Stimulated activated CD4-positive, alpha-beta T cell treated with anti-CD3 and anti-CD28 coated beads, Interleukin-1b, Interleukin-23, amount 100 ng/mL, for 48 hours (primary cell): ENCODE measurements at places on chromosomes 5 and 9.

DNA sequence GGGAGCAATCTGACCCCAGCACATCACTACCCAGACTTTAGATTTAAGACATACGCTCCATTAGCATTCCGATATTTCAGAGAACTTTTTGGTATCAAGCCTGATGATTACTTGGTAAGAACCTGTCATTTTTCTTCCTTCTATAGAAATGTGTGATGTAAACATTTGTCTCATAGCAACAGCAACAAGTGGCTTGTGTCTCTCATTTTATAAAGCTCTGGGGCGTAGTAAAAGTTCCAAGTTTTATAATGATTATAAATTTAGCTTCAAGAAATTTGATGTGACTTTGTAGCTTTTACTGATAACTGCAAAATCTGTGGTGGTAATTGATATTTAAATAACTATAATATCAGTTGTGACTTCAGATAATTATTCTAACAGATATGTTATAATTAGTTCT, 137.2 kb downstream of the PRKACG start:
- DNase-seq: no peak

DNA sequence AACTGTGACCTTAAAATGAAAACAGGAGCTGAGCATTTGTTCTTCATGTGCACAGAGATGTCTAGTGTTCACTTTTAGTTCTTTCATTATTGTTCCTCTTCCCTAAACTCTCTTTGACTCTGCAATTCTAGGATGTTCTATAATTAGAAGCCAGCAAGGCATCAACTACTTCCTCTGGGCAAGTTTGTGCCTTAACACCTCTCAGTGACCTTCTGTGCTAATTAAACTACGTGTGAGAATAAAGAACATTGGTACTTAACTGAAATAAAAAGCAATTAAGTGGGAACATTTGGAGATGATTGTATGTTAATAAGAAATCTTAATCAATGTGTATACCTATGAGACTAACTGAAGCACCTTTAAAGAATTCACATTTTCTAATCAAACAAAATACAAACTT, 242.8 kb downstream of the RASEF start:
- DNase-seq: no peak

DNA sequence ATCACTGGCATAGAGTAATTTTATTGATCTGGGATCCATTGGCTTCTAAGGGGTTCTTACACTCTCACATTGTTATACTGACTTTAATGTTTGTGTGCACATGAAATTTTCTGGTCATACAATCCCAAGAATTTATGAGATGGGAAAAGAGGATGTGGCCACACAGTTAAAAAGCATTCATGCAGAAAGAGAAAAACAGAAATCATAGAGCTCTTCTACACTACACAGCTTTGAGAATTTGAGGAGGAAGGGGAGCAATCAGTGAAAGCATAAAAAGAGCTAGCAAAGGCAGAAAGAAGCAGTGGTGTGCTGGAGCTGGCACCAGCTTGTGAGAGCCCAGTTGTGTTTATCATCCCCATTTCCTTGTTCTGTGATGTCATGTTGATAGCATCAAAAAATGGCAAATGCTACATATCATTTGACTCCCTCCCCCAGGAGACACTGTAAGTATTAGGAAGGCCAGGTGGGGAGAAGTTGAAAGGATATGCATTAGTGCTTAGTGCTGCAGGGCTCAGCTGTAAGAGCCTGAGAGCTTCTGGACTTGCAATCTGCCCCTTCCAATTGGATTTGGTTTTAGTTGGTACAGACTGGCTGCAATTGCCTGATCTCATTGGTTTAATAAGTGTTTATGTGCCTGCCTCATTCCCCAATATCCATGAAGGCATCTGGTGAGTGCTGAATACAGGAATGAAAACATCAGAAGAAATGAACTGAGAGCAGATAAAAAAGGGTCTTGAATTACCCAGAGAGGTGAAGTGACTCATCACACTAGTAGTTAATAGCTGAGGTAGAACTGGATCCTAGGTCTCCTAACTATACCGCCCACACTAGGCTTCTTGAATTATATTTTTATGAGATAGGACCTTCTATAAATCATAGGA, 30.9 kb downstream of the RHOBTB3 start:
- no peak for DNase-seq

DNA sequence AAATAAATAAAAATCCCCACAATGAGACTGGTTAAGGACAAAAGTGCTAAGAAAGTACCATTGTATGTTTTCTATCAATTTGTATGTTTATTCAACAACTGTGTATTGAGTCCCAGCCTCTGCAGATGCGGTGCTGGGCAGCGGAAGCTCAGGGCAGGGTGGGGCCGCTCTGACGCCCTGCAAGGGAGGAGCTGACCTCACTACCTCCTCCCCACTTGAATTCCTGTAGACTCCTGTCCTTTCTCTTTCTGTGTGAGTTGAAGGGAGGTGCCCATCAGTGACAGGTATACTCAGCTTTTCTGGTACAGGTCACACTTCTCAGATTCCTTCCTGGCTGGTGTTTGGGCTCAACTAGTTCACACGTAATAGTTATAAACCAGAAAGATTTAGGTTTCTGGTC, 27.0 kb downstream of the ANGPTL2 start:
- DNase-seq: no peak

- no peak for DNase-seq
Measured at GRCh38 chr5:45334939-45335338, 361.2 kb downstream of the HCN1 start.

DNA sequence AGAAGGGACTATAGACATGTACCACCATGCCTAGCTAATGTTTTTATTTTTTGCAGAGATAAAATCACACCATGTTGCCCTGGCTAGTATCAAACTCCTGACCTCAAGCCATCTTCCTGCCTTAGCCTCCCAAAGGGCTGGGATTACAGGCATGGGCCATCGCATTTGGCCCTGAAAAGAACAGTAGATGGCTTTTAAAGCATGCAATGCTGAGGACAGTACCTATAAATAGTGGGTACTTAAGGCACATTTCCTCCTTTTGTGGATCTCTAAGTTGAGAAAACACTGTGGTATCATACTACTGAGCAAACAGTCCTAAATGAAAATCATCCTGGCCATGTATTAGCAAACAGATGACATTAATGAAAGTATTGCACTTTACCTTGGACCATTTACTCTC, 119.4 kb downstream of the TTC39B start:
- DNase-seq: no peak

- DNase-seq: no peak
Measured at GRCh38 chr9:394347-395052, 179.8 kb downstream of the DOCK8 start.

DNA sequence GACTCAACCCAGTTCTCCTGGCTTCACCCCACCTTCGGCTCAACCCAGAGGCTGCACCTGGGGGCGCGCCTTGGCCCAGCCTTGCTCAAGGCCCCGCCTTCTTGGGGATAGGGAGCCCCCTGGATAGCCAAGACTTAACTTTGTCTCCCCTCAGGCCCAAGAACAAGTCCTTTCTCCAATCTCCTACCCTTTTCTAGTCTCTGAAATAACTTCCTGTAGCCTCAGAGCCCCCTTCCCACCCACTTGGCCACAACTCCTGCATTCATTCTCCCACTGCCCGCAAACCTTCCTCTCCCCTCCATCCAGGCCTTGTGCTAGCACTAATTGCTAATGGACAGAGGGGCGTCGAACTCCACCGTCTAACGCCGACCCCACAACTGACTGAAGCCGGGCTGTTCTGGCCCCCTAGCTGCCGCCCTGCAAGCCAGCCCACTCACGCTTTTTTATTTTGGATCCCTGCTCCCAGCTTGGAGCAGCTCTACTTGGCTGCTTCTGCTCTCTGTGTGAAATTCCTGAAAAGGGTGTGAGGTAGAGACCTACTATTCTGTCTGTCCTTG, 579 bp upstream of the ASTN2 start:
- no peak for DNase-seq

GRCh38 chr5:100131161-100131560, 404.0 kb upstream of the FAM174A start:
- no peak for DNase-seq

DNA sequence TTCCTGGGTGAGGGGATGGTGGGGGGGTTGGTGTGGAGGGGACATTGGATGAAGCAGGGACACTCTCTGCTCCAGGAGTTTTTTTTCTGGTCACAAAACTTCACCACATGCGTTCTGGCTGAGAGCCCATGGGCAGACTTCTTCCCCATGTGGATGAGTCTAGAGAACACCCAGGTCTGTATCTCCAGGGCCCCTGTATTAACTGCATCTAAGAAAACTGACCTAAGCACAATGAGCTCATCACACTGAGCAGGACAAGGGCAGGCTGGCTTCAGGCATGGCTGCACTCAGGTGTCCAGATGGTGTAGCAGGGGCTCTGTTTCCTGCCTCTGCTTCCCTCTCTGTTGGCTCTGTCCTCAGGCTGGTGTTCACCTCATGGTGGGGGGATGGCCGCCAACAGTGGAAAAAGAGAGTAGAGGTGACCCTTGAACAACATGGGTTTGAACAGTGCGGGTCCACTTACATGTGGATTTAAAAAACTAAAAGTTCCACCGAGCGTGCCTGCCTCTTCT, 85.3 kb upstream of the STC2 start:
- DNase-seq: no peak

- no peak for DNase-seq
Measured at GRCh38 chr5:133926489-133927299, 41.7 kb downstream of the C5orf15 start.

- no peak for DNase-seq
Measured at GRCh38 chr9:108544866-108545265, 310.9 kb downstream of the ACTL7B start.

DNA sequence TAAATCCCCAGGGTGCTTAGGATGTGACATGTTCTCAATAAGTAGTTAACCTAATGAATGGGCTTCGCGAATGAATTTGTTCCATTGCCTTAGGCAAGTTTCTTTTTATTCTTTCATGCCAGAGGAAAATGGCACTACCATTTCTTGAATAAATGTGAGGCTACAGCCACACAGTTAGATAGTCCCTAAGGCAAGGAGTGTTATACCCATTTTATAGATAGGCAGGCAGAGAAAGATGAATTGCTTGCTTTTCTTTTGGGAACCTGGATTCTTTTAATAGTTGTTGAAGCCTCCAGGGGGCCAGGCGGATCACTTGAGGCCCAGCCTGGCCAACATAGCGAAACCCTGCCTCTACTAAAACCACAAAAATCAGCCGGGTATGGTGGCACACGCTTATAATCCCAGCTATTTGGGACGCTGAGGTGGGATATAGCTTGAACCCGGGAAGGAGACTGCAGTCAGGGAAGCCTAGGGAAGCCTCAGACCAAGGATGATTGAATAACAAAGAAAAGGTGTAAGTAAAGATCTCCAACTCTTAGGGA, 943 bp downstream of the NOP16 start:
- no peak for DNase-seq

DNA sequence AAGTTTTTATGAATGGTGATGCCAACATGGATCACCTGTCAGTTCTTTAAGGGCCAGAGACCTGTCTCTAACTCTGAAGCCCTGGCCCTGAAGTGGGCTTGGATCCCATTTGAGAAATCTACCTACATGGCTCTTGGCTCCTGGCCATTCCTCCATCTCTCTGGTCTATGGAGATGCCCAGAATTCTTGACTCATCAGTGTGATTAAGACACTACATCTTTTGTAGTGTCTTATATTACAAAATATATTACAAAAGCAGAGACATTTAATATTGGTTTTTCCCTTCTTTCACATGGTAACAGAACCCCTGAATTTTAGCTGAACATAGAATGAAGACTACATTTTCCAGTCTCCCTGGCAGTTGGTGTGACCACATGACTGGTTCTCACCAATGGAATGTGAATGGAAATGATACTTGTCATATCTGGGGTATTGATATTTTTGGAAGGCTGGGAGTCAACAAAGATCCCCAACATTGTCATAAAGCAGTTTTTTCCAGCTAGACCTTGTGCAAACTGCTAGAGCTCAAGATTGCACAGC, 198.3 kb downstream of the SREK1 start:
- no peak for DNase-seq

DNA sequence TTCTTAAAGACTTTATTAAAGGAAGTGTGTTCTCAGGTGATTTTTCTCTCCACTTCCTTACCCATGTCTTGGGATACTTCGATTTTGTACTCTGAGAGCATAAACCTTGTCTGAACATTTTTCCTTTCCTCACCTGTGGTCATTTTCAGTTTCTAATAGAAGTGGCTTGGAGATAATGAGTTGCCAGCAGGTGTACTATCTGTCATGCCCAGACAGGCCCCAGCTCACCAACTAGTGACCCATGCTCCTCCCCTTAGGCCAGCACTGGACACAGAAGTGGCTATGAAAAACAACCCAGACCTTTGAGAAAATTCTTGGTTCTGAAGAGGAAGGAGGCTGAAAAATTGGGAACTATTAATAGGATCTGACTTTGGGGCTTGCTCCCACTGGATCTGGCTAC, 49.2 kb upstream of the SMIM32 start:
- DNase-seq: no peak

- DNase-seq: no peak
Measured at GRCh38 chr5:90803876-90804275, 245.3 kb downstream of the ADGRV1 start.

DNA sequence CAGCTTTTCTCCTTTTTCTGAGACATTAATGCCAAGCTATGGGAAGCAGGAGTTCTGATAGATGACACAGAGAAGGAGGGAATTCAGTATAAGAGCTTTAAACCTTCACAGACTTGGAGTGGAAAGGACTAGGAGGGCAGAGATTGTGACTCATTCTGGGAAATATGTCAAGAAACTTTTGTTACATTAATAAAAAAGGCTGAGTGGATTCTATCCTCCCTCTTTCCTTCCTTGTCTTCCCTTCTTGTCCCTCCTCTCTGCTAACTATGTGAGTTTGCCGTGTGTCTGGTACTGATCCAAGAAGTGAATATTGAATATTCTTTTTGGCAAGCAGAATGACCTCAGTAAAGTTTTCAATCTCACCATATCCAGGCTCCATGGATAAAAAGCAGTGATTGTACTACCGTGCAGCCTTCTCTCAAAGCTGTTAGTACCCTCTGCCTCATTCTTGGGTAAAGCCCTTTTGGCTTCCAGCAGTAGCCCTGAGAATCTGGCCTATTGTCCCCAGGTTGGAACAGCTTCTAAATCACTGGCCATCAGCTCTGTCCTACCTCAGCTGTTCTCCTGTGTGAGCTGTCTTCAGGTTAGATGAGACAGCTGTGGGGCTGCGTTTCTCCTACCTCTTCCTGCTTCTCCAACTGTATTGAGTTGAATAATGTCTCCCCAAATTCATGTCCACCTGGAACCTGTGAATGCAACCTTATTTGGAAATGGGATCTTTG, 73.9 kb downstream of the ATG10 start:
- no peak for DNase-seq

- DNase-seq: no peak
Measured at GRCh38 chr5:103094737-103095136, 25.2 kb downstream of the GIN1 start.

GRCh38 chr9:18855656-18856055, 177.4 kb downstream of the SAXO1 start:
- no peak for DNase-seq

DNA sequence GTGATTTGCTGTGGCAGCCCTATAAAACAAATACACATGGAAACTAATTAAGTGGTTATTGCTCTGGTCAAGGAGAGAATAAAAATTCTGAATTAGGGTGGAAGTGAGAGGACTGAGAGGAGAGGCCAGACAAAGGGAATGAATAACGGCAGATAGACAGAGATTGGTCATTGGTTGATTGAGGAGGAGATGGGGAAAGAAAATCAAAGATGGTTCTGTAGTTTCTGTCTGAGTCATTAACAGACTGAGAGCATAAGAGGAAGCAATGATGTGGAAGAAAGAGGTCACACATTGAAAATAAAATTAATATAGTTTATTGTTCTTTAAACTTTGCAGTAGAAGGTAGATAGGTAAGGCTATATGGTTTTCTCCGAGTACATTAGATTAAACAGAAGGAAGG, 469.8 kb downstream of the ACTL7B start:
- DNase-seq: no peak
